ENCODE measurements at places on chromosomes 3 and 15.

GRCh38 chr15:25738171-25738965 is 124.8 kb downstream of the ATP10A start:
- DNase-seq, result no peak

- DNase-seq, result no peak
Observed at GRCh38 chr3:11808231-11808630, 38.5 kb downstream of the TAMM41 start.

- DNase-seq, result no peak
Observed at GRCh38 chr15:91922646-91923547, 69.4 kb downstream of the SLCO3A1 start.

GRCh38 chr3:69299344-69299743 is 86.5 kb downstream of the FRMD4B start:
- no peak for DNase-seq

- DNase-seq, result no peak
Observed at GRCh38 chr3:126932188-126932931, 50.6 kb upstream of the PLXNA1 start.

- no peak for DNase-seq
Observed at GRCh38 chr15:73345658-73346057, 23.1 kb downstream of the HCN4 start.

DNA sequence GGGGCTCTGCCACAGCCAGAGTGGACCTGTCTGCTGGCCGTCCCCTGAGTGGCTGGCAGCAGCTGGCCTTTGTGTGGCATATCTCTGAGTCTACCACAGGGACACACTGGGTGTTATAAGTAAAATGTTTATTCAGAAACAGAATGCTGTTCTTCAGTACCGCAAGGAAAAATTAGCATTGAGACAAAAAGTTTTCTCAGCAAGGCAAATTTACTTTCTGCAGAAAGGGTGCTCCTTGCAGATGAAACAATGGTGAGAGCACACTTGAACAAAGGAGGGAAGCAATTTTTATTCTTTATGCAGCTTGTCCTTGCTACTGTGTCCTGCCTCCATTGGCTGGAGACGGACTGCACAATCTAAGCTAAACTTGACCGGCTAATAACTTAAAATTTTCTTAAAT is 4.0 kb downstream of the TMEM89 start:
- DNase-seq, result no peak

DNA sequence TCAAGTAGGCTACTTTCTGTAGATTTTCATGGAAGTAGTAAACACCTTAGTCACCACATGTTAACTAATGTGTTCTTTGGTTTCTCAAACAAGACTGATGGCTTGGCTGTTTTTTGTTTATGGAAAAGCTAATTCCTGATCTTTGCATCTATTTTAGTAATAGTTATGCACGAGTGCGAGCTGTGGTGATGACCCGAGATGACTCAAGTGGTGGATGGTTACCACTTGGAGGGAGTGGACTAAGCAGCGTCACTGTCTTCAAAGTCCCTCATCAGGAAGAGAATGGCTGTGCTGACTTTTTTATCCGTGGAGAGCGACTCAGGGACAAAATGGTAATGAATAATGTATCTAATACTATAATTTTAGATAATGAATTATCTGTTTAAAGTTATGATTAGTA is 46.6 kb downstream of the SPRED1 start:
- DNase-seq, result no peak

GRCh38 chr3:120469882-120470301 is 19.1 kb upstream of the FSTL1 start:
- no peak for DNase-seq

GRCh38 chr3:22334996-22335395 is 584.0 kb upstream of the ZNF385D start:
- no peak for DNase-seq

DNA sequence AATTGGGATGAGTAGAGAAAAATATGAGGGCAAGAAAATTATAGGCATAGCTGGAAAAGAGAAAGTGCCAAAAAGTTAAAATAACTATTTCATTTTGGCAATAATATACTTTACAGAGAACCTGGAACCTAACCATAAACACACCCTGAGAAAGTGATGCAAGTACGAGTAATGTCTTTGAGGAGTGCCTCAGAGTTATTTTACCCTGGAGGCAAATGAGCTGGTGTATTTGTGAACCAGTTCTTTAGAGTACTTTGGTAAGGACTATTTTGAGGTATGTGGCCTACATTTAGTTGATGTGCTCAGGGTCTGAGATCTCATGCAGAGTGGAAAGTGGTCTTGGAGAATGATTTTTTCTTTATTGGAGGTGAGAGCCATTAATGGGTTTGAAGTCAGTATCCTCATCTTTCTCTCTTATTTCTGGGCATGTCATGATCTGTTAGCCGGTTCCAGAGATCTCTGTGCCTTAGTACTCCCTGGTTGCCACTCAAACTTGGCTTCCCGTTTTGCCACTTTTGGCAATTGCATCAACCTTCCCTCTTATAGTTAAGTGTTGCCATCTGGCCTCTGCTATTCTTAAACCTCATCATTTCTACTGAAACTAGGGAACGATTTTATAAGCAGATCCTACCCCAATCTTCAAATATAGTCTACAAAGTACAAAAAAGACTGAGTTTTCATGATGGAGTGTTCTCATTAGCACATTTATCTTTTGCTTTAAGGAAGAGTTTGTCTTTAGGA is 145.7 kb downstream of the EPHA6 start:
- no peak for DNase-seq

Measured in cerebellar nuclear complex (tissue), 1 donor.